ENCODE measurements at places on chromosomes 6 and 20.

GRCh38 chr6:113449051-113449450 is 408.1 kb upstream of the MARCKS start:
- no peak for DNase-seq

GRCh38 chr20:1819311-1820137 is 75.7 kb upstream of the SIRPA start:
- no peak for DNase-seq

- DNase-seq = no peak
Observed at GRCh38 chr20:20102163-20102562, 49.8 kb downstream of the CFAP61 start.

- no peak for DNase-seq
Observed at GRCh38 chr6:105375797-105376196, 27.1 kb downstream of the PREP start.

DNA sequence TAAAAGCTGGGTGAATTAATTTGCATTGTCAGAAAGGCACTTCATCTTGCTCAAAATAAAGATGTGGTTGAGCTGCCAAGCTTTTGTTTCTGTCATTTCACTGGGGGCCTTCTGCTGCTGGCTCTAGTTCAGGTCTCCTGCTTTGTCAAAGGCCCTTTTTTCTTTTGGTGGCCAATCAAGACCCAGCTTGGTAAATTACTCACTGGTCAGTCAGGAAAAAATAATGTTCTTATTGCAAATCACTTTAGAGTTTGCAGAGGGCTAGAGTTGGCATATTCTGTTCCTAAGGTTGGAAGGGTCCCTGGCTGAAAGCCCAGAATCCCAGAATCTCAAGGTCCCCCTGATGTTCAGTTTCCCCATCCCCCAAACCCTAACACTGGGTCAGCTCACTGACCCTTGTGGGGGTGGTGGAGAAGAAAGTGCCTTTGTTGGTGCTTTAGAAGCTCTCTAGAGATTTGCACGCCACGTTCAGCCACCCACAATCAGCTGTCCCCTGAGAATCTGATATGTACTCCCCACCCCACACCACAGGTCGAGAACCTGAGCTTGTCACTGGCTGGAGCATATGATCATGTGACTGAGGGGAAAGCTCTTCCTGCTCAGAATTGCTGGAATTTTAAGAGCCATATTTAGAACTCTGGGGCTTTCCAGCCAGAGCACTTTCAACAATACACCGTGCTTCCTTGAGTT is 21.7 kb upstream of the BNIP5 start:
- no peak for DNase-seq

DNA sequence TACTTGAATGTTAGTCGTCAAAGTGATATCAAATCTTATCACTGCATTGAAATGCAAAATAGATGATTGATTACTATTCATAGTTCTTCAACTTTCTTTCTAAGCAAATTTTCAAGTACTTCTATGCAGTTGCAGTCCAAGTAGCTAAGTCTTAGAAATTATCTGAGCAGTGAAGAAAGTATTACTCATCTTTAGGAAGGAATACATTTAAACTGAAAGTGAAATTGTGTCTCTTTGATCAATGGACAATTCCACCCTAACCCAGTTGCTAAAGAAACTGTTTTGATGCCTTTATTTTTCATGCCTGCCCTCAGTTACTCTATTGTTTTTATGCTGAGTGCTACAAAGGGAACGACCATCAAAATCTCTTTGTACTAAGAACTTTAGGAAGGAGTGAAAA is 337.4 kb downstream of the GRIK2 start:
- no peak for DNase-seq

DNA sequence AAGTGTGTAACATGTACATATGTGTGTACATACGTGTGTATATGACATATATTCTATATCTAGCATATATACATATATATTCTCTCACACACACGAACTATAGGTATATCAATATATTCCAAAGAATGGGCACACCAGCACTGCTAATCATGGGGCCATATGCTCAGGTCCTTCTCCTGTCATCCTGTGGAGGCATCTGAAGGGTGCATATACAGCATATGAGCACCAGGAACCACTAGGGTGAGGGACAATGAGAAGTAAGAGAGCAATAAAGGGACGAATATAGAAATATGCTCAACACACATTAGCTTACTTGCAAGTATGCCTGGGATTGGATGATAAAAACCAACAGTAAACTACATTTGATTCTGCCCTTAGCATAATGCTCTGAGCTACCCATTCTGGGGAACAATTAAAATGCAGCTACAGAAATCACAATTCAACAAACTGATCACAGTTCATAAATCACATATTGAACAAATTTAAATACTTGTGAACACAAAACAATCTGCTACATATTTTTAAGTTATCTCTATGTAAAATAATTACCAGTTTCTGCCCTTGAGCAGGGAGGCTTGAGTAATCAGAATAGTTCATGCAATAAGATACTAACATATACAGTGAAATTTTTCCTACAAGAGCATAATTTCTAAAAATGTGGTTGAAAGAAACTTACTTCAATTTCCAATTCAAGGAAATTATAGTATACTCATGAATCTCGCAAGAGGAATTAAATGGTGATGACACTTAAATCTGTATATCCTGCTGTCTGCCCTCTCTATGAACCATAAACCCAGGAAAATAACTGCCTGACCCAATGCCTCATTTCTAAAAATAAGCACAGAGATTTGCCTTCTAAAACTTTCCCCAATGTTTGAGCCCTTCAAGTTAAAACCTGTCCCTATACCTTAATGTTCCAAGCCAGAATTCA is 272.2 kb upstream of the THEMIS start:
- DNase-seq = no peak

DNA sequence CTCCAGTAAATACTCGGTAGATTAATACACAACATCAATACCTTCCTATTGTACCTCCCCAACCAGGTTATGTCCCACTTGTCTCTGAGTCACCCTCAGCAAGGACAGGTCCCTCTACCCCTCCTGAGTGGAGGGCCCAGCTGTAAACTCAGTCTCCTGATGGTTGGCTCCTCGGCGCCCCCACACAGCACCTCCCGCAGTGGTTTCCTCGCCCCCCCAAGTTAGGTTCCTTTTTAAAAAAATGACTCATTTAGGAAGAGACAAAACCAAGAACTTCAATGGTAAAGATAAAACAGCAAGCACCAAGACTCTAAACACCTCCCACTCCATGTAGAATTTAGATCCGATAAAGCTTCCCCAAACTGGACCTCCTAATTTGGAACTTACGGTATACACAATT is 83.5 kb downstream of the TRERF1 start:
- no peak for DNase-seq

GRCh38 chr6:128307671-128308070 is 212.7 kb downstream of the PTPRK start:
- no peak for DNase-seq

GRCh38 chr20:34129518-34130162 is 17.6 kb upstream of the EIF2S2 start:
- no peak for DNase-seq

DNA sequence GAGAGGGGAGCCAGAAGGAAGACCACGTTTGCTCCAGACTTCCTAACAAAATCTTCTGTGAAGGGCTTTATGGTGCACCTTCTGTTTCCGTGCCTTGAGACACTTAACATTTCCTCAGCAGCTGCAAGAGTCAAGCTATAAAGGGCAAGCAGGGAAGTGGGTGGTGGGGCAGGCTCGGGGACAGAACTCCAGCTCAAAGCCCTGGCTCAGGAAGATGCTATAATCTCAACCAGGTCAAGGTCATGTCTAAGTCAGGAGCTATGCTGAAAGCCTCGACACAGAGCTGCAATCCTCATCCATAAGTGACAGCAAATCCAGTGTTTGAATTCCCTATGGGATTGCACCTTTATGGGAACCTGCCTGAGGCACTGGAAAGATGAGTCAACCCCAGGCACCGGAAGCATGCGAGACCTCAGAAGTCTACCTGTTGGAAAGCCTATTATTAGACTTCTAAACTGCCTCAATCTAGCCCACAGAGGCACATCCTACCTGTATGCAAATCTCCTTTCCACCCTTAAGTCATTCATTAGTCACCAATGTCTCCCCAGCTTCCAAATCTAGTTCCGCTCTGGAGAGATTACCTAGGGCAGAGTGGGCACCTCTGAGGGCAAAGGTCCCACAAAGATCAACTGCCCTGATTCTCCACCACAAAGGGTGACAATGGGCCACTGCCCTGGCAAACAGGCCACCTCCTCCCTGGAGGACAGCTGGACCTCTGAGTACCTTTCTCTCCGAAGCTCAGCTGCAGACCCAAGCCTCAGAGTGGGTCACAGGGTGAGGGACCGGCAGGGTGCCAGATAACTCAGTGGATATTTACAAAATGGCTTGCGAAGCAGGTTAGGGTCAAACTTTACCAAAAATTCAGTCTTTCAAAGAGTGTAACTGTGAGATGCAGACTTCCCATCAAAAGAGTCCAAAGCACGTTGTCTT is 287.0 kb downstream of the CDC5L start:
- no peak for DNase-seq

- no peak for DNase-seq
Observed at GRCh38 chr6:135030532-135031178, 24.0 kb downstream of the HBS1L start.

- DNase-seq = no peak
Observed at GRCh38 chr20:16209951-16210361, 363.3 kb downstream of the KIF16B start.

DNA sequence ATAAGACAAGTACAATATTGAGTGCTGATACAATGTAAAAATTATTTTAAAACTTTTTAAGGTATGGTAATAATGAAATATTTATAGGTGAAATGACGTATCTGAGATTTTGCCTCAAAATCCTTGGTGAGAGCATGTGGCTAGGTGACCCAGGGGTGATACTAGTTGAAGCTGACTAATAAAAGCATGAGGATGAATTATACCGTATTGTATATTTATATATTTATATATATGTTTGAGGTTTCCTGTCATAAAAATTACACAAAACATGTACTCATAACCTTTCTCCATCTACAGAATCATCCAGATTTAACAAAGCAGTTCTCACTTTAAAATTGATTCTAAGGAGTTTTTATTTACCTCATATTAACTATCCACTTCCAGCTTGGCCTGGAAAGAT is 358.1 kb downstream of the CDKAL1 start:
- DNase-seq = no peak

DNA sequence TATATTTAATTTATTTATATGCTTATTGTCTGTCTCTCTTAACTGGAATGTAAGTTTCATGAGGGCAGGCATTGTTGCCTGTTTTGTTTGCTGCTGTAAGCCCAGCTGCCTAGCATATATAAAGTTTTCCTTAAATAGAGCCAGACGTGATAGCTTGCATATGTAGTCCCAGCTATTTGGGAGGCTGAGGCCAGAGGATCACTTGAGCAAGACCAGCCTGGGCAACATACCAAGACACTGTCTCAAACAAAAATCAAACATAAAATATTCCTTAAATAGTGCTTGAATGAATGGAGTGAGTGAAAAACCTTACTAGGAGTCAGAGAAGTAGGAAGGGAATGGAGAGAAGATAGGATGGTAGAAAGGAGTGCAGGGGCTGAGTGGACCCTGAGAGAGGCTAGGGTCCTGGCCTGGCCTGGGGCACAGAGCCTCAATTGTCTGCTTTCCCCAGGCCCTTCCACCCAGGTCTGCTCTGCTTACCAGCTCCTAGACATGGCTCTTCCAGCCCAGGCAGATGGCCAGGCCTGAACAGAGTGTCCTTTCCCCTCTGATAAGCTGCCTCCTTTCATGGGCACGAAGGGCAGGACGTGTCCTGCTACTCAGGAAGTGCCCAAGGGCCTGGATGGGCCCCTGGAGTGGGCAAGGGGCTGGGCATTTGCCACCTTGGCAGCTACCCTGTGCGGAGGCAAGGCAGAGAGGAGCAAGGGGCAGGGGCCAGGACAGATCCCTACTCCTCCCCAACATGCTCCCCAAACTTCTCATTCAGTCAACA is 17.7 kb upstream of the BAK1 start:
- DNase-seq = no peak

- no peak for DNase-seq
Observed at GRCh38 chr20:19528286-19529030, 229.6 kb upstream of the RIN2 start.

DNA sequence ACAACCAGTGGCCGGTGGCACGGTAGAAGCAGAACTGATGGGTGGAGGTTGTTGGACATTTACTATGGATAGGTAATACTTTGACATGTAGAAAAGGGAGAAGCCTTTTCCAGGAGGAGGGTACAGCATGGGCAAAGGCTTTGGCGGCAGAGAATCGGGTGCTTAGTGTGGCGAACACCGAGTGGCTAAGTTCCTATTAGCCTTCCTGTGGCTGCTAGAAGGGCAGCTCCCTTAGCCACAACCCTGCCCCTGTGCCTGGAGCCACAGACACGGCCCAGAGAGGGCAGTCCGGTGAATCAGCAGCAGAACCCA is 37.9 kb upstream of the TGM2 start:
- no peak for DNase-seq

DNA sequence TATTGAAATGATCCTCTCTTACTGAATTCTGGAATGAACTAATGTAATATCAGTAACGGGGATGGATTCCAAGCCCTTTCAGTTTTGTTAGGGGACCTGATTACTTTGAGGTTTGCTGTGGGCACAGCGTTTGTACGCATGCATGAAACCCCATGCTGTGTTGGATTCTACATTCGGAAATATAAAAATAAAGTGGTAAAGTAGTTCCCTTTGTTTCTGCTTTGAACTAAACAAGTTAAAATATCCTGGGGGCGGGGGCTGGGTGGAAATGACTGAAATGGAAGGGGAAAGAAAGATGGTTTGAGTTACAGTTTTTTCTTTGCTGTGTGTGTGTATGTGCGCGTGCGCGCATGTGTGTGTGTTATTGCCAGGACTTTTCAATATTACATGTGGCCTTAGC is 196.5 kb upstream of the OPRM1 start:
- DNase-seq = no peak

DNA sequence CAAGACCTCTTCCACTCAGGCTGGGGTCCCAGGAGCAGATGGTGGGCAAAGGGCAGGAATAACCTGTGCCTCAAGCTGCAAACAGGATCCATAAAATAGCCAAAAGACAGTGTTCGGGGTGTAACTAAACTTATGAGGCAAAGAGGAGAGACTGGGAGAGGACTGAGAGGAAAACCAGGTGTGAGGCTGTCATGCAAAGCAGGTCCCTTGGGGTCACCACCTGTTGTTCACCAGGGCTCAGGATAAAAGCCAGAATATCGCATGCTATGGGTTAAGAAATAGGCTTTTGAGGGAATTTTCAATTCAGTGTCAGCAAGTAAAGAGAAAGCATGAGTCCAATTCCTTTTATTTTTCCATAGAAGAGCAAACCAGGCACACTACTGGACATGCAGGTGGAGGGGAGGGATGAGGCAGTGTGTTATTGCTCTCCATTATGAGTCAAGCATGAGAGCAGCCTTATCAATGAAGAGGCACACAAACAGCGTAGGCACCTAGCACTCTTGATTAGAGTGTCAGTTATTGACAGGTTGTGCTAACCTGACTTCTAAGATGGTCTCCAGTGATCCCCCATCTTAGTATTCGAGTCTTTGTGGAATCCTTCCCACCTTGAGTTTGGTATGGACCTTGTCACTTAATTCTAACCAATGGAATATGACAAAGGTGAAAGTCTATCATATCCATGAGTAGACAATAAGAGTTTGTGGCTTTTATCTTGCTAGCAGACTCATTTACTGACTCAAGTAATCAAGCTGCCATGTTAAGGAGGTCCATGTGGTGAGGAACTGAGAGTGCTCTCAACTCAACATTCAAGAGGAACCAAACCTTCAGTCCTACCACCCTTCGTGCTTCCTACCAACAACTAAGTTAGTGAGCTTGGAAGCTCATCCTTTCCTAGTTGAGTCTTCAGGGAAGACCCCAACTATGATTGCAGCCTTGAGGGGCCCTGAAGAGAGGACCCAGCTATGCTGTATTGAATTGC is 18.8 kb downstream of the HLA-E start:
- no peak for DNase-seq

GRCh38 chr6:131400054-131400778 is 172.8 kb upstream of the ARG1 start:
- DNase-seq = no peak

GRCh38 chr6:131960371-131961133 is 9.4 kb upstream of the CCN2 start:
- DNase-seq = no peak

Data from T-cell (primary cell).